ENCODE measurements at places on chromosomes 6 and 20.

GRCh38 chr20:57899554-57899953 lies 189.7 kb upstream of the PMEPA1 start:
- no peak for DNase-seq

GRCh38 chr6:143721642-143722041 lies 43.9 kb downstream of the PHACTR2 start:
- DNase-seq = no peak

GRCh38 chr20:59231124-59231804 lies 67.6 kb downstream of the ZNF831 start:
- DNase-seq = no peak

DNA sequence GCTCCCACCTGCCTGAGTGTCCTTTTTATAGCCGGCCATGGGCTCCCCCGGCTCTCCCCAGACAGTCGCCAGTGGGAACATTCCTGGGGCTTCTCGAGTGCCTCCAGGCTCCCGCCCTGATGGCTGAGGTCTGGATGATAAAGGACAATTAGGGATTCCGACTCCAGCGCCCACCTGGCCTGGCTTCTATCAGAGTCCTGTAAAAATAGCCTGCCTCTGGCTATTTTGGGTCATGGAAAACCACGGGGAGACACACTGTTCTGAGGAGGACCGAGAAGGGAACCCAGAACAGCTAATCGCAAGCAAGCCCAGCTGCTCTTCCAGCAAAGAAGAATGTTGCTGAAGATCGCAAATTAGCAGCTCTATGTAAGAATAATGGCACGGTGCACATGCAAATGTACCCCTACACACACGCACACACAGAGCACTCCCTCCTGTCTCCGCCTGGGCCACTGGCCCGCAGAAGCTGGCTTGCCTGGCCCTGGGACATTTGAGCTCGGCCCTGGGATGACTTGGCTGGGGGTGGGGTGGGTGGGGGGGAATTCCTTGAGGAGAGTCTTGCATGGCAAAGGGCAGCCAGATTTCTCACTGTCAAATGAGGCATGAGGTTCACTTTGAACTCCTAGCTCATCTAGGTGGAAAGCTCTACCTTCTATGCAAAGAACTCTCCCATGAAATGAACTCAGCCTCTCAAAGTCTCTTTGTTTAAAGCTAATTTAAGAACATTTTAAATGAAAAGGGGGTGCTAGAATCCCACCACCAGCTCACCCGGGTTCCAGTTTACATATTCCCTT lies 55.3 kb downstream of the CTCFL start:
- DNase-seq = no peak

- no peak for DNase-seq
Measured at GRCh38 chr6:2956930-2957685, 14.3 kb downstream of the SERPINB6 start.

DNA sequence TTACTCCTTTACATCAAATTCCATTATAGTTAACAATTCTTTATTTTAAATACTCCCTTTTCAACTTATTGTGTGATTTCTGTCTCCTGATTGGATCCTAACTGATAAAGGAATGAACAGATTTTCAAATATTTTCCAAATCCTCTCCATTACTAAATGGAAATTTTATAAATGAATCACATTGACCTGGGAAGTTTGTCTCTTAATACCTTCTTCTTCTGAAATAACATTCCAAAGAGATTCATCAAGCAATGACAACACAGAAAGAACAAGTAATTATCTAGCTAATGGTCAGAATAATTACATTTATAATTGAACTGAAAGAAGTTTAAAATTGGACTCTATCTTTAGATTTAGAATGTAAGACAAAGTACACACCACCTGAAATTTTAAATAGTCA lies 515.4 kb upstream of the PTCHD4 start:
- no peak for DNase-seq

DNA sequence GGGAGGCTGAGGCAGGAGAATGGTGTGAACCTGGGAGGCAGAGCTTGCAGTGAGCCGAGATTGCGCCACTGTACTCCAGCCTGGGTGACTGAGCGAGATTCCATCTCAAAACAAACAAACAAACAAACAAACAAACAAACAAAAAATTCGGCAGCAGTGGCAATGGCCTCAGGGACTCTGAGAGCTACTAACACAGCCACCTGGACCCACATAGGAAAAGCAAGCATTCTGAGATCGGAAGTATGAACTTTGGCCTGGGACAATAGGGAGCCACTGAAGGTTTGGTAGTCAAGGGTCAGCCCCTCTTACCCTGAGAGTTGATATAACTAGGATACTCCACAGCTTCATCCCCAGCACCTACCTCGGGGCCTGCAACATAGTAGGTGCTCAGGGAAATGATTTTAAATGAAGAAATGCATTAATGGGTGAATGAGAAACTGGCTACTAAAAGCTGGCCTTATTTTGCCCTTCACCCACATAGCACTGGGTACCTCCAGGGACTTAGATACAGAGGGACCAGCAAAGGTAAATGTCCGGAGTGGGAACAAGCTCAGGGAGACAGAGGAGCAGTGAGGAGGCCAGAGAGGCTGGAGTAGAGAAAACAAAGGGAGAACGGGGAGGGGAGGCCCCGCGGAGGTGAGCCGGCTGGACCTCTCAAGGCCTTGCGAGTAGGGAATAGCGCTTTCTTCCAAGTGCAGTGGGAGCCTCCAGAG lies 46.6 kb upstream of the PTGIS start:
- DNase-seq = no peak

DNA sequence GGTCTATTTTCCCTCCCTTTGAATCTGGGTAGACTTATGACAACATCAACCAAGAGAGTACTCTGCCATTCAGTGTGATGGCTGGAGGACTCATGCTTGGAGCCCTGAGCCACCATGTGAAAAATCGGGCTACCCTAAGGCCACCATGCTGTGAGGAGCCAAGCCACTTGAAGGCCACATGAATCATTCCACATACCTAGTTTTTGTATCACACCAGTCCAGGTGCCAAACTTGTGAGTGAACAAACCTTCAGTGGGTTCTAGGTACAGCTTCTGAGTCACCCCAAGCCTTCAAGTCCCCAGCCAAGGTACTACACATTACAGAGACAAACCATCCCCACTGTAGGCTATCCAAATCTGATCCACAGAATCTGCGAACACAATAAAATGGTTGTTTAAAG lies 37.4 kb upstream of the E2F3 start:
- no peak for DNase-seq

DNA sequence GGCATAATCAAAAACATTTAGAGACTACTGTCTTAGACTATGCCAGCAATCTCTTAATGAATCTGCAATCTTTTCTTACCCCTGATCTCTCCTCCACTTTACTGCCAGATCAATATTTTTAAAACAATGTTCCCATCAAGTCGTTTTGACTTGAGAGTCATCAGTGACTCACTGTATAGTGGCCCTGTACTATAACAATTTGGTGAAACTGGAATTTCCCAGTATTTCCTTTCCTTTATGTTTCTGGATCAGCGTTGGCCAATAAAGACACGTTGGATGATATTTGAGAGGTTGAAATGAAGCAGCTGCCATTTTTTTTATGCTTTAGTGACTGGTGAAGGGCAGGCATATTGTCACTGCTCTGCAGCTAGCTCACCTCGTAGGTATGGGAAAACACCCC lies 10.1 kb upstream of the SMIM13 start:
- DNase-seq = no peak

DNA sequence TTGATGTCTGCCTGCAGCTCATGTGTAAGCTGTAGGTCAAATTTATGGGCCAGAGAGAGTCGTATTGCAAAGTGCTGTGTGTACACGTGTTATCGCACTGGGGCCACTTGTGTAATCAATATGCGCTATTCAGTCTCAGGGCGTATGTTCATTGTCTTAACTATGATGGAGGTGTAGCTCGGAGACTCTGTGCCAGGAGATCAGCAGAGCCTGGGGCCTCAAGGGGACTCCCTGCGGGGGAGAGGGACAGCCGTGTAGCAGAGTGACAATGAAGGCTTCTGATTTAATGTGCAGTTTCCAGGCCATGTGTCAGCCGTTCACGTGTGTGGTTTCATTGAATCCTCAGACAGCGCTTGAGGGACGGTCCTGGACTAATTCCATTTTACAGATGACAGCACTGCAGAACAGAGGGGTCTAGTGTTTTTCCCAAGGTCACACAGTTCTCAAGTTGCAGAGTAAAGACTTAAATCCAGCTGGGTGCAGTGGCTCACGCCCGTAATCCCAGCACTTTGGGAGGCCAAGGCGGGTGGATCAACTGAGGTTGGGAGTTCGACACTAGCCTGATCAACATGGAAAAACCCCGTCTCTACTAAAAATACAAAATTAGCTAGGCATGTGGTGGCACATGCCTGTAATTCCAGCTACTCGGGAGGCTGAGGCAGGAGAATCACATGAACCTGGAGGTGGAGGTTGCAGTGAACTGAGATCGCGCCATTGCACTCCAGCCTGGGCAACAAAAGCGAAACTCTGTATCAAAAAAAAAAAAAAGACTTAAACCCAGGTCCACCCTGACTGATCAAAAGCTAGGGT lies 242.5 kb downstream of the PREX1 start:
- no peak for DNase-seq

DNA sequence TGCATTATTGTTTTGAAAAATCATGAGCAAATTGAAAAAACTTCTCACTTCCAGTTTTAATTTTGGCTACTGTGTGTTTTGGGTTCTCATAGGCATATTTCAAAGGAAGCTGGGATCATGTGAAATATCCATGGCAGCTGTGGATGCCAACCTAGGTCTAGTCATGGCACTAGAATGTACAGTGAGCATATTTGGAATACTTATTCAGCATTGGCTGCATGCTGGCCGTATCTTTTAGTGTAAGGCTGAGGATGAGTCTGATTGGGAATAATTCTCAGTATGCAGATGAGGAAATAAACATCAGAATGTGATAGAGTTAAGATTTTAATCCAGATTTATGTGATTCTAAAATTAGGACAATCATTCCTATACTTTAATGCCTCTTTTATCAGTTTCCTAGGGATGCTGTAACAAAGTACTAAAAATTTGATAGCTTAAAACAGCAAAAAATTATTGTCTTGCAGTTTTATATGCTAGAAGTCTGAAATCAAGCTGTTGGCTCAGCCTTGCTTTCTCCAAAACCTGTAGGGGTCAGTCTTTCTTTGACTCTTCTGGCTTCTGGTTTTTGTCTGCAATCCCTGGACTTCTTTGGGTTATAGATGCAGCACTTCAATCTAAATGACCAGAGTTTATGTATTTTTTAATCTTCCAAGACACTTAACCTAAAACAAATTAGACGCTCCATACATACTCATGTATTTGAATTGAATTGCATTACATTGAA lies 37.7 kb upstream of the DEFB112 start:
- DNase-seq = no peak

DNA sequence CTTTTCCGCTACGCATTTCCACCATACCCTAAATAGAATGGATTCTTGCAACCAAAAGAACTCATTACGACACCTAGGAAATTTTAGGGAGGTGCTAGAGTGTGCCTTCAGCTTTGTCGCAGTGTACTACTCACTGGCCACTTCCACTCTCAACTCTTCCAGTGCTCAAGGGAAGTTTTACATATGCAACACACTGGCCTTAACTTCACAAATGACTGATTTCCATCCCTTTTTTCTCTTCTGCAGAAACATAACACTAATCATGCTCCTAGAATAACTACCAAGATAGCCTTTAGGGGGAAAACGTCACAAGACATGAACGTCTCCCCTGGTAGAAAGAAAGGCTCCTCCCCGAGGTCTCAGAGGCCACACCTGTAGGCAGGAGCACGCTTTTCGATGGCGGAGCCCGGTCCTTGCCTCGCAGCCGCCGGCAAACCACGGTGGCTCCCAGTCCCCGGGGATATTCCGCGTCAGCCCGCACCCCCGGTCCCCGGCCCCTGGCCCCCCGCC lies 584 bp downstream of the LYRM4 start:
- peak; percentile 64 for DNase-seq

- DNase-seq = no peak
Measured at GRCh38 chr20:1833728-1834726, 61.2 kb upstream of the SIRPA start.

DNA sequence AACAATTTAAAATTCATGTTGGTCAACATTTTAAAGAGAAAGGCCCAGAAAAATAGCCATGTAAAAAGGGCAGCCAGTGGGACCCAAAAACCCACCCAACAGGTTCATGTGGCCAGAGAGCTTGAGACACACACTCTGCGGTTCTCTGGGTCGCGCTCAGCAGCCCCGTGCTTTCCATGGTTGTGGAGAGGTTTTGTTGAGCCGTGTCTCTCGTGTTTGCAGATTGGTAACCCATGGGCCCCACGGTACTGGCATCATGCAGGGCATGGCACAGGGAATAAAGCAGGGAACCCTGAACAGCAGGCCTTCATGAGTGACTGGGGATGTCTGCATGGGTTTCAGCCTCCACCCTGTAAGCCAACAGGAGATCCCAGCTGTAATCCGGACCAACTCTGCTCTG lies 127.7 kb upstream of the CST7 start:
- DNase-seq = no peak

DNA sequence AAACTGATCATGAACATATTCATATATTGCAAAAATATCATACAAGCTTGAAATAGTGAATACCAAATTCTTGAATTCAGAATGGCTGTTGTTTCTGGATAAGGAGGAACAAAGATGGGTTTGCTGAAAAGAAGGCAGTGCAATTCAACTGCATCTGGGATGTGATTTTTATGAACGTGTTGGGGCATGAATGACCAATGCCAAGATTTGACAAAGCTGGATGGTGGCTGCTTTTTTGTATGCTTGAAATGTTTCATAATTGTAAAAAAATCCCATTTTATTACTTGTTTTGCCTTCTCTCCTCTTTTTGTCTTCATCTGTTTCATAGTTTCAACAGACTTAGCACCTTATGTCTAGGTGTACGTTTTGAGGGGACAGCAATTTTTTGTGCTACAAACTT lies 36.8 kb upstream of the BCAS1 start:
- no peak for DNase-seq

DNA sequence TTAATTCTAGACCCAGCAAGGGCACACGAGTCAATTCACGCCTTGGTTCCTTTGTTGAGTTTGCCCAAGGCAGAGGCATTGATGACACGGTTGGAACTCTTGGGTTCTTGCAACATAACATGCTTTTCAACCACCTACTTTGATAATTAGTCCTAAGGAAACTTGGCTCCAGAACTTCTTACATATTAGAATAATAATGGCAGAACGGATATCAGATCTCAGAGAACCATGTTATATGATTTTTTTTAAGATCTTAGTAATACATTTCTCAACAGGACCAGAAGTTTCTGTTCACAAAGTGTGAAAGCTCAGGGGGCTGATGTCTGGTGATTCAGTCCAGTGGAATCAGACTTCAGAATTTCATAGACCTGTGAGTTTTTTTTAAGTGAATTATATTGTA lies 19.2 kb downstream of the SPTLC3 start:
- no peak for DNase-seq
